GM12892 (cell line): ENCODE measurements at places on chromosomes 2 and 18.

DNA sequence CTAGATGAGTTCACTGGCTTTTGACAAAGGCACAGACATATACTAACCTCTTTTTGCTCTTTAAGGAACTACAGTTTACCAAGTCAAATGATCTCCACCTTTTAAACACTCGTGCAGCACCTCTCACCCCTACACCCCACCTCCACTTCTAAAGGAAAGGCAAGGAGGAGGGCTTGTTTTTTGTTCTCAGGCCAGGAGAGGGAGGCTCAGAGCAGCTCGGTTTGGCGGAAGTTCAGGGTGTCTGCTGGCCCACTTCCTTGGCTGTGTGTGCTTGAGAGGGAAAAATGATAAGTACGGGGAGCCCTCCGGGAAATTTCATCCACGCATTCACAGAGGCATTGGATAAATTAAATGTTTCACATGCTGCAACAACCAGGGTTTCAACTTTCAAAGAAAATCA lies 667.9 kb downstream of the BCL11A start:
- no peak for DNase-seq

GRCh38 chr18:63559567-63560491 lies 17.7 kb downstream of the SERPINB12 start:
- no peak for DNase-seq

- DNase-seq: peak; percentile 13
Measured at GRCh38 chr18:6363216-6363615, 51.5 kb downstream of the L3MBTL4 start.

- no peak for DNase-seq
Measured at GRCh38 chr2:65026704-65027464, 29.3 kb upstream of the CEP68 start.

DNA sequence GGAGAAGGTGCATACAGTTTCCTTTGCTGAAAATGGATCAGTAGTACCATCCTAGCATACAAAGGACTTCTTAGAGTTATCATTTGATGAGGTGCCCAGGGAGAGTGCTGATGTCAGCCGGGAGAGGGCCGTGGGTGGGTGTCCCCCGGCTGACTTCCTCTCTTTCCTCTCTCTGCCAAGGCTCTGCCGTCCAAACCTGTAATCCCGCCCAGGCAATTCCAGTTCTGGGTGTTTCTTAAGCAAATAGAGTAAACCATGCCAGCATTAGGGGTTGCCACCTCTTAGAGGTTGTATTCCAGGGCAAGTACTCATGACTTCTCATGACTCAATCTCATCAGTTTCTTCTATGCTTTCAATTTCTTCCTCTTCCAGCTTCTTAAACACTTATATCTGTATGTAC lies 117.2 kb downstream of the GATA6 start:
- DNase-seq: no peak

DNA sequence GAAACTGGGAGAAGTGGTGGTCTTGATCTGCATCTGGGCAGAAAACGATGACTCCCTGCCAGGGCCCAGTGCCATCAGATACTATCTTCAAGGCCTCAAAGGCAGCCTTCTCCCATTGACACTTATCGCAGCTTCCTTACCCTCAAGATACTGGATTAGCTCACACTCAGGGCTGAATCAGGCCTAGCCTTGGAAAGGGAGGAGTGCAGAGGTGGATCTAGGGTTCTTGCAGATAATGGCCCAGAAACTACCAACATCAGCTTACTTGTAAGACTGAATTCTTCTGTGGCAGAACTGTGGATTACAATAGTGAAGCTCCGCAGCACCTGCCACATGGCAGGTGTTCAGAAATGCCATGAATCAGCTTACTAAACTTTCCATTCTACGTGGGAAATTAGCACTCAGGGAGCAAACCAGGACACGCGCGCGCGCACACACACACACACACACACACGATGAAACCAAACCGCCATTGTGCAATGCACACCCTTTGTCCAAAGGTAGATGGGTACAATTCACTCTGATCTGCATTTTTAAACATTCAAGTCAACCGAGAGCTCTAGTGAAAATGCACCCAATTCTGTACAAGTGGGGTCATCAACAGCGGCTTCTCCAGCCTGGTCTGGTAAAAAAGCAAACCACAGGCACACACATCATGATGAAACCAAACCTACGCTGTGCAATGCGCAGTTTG lies 26.3 kb upstream of the TMEM182 start:
- no peak for DNase-seq

DNA sequence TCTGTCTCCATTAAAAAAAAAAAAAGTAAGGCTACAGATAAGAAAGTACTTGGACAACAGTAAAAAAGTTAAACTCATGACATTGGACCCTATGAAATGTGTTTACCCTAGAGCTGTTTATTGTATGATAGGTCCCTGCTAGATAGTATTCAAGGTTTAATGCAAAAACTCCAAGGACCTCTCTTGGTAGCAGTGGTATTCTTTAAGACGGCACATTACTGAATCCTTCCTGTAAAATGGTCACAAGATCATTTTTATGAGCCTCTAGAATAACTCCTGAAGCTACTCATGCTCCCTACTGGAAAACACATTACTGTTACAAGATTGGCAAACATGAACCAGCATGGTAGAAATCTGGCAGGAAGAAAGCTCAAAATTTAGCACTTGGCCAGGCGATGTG lies 38.8 kb downstream of the GALM start:
- no peak for DNase-seq

GRCh38 chr2:171104379-171104778 lies 56.3 kb downstream of the TLK1 start:
- DNase-seq: no peak
